Anterior cingulate cortex (tissue), 58 donors: ENCODE measurements at places on chromosomes 16 and 17.

DNA sequence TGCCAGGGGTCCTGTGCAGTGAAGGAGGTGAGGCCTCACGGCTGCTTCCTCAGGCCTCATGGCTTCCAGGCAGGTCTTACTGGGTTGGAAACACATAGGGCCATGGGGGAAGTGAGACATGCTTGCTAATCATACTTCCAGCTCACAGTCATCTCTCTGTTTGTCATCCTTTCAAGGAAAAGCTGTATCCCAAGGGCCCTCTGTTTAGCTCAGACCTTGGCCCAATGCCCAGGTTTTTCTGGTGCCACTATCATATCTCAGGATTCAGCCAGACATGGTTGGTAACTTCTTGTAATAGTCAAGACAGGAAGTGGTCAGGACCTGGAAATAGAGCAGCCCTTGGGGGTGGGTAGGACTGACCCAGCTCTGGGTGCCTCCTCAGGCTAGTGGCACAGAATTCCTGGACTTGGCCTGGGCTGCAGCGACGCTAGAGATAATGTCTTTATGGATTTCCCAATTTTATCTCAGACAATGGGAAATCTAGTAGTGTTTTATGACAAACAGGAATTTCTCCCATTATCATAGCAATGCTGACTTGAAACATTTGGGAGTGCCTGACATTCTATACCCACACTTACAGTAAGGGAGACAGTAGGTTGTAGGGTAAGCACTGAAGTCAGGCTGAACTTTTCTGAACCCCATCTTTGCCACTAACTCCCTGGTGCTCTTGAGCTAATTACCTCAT lies 13.5 kb upstream of the ITGB3 start:
- DNase-seq: peak; percentile 35

DNA sequence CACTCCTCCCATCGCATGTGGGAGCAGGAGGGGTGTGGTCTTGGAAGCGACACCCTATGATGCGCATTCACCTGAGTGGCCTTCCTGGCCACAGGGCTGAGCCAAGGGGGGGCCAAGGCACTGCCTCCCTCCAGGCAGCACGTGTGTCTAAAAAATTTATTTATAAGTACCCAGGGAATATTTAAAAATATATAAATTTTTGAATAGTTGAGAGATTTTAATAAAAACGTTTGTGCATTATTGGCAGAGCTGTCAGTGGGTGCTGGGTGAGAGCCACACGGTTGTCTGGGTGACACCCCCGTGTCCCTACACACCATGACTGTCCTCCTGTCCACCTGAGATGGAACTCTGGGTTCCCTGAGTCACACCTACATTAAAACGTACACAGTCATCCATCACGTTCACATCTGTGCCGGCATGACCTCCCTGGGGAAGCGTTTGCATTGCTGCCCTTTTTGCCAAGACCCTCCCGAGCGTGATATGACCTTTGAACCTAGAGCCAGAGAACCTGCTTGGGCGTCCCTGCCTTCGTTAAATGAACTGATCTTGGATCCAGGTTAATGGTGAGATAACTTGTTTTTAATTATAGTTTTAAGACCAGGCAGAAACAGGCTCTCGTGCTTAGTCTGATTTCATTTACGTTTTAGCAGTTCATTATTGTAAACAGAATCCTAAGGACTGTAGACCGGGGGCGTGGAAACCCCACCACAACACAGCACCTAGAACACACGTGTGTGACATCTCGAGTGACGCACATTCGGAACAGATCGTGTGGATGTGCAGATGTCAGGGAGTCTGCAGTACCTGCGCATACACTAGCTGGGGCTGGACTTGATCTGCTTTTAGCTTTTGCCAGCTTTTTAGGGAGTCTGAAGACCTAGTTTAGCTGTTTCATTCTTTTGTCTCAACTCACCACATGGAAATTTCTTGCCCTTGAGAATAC lies 192.8 kb upstream of the CHMP6 start:
- DNase-seq: no peak

DNA sequence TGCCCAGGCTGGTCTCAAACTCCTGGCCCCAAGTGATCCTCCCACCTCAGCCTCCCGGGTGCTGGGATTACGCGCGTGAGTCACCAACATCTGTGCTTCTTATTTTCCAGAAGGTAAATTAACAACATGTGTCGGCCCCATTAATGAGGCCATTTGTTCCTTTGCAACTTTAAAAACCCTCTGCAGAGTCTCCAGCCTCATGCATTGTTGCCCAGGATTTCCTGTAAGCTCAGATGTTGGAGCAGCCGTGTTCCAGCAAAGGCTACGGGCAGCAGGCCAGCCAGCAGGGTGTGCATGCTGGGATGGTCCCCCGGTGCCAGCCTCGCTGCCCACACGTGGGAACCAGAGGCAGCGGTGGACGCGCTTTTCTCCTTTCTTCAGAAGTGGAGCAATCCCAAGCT lies 19.1 kb upstream of the HEXD start:
- no peak for DNase-seq

- DNase-seq: no peak
These were observed 39.3 kb downstream of the MSI2 start for GRCh38 chr17:57295526-57296023.

DNA sequence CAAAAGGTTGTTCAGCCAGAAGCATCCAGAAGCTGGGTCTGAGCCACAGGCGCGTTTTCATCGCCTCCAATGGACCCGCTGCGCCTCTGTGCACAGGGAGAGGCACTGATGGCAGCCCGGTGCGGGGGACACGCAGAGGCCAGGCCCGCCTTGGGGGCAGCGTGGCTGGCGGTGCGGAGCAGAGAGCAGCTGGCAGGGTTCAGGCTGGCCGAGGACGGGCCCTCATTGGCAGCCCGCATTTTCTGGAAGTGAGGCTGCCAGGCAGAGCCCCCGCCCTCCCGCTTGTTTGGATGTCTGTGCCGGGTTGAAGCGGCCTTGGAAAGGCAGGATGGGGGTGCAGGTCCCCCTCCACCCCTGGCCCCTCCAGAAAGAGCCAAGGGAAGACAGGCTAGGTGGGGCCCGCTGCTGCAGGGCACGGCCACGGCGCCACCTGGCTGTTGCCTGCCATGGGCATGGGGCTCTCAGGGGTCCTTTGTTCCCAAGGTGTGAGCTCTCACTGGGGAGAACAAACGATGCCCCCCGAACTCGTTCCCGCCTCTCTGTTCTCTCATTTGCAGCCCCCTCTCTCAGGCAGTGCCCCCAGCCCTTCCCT lies 18.8 kb downstream of the GSE1 start:
- DNase-seq: no peak

DNA sequence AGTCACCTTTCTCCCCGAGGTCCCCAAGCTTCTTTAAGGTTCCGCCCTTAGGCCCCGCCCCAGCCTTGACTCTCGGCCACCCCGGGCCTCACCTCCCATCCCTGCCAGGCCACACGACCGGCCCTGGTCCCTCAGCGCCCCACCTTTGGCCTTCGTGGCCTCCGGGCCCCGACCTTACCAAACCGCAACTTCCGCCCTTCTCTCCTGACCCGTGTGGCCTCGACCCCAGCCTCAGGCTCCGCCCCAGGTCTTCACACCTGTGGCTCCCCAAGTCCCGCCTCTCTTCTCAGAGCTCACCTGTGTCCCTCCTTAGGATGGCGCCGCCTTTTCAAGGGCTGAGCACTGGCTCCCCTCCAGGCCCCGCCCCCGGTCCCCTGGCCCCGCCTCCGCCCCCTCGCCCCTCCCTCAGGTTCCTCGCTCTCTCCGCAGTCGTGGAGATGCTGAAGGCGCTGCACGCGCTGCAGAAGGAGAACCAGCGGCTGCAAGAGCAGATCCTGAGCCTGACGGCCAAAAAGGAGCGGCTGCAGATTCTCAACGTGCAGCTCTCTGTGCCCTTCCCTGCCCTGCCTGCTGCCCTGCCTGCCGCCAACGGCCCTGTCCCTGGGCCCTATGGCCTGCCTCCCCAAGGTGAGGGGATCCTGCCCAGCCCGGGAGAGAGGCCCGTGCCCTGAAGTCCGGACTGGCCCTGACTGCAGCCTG lies 10.0 kb upstream of the CISD3 start:
- DNase-seq: no peak

DNA sequence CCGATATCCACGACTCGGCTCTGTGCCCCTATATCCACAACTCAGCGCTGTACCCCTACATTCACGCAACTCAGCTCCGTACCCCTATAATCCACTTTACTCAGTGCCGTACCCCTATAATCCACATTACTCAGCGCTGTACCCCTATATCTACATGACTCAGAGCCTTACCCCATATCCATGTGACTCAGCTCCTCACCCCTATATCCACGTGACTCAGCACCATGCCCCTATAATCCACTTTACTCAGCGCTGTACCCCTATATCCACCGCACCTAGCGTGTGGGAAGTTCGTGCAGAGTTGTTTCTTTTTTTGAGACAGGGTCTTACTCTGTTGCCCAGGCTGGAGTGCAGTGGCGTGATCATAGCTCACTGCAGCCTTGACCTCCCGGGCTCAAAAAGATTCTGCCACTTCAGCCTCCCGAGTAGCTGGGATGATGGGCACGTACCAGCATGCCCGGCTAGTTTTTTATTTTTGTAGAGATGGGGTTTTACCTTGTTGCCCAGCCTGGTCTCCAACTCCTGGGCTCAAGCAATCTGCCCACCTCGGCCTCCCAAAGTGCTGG lies 17.4 kb downstream of the CYB5D2 start:
- DNase-seq: no peak

GRCh38 chr17:13385481-13385911 lies 216.2 kb downstream of the HS3ST3A1 start:
- no peak for DNase-seq

DNA sequence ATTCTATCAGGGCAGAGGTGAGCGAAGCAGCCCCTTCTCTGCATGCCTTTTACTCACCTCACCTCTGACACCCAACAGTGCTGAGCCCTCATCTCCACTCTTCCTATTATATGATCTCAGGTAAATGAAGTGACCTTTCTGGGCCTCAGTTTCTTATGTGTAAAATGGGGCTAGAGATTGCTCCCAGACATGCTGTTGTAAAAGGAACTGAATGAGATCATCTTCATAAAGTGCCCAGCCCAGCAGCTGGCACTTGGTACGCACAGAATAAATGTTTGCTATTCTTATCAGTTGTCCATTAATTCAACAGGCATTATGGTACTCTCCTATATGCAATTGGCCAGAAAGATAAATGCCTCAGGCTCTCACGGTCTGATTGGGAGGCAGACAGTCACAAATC lies 4.5 kb upstream of the GALK1 start:
- no peak for DNase-seq

DNA sequence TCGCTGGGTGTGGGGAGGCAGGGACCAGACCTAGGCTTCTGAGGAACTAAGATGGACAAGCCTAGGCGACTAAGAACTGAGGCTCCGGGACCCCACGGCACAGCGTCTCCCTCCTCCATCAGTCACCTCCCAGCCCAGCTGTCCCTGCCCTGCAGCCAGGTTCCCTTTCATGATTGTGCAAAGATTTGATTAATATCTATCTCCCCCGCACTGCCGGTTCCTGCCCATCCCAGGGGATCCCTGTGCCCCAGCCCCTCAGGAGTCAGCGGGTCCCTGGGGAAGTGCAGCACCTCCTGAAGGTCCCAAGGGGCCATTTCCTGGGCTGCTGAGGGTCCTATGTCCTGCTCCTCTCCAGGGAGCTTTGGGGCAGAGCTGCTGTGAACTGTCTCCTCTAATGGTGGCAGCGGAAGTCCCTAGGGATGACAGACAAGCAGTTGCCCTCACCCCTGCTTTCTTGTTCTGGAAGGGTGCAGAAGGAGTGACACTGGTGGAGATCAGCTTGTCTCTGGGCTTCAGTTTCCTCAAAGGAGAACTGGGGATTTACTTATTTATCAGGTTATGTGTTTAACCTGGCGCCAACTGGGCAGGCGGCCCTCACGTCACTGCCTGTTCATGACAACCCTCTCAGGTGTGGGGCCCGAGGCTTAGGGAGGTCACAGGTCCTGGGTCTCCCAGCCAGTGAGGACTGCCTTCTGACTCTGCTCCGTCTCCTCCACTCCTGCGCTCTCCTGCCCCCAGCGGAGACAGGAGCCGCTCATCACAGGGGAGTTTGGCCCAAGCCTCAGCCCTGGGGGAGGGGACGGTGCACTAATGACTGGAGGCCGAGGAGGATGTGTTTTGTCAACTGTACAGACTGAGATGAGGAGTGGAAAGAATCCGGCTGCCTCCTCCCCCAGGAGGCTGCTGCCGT lies 1.9 kb upstream of the C16orf74 start:
- DNase-seq: no peak

DNA sequence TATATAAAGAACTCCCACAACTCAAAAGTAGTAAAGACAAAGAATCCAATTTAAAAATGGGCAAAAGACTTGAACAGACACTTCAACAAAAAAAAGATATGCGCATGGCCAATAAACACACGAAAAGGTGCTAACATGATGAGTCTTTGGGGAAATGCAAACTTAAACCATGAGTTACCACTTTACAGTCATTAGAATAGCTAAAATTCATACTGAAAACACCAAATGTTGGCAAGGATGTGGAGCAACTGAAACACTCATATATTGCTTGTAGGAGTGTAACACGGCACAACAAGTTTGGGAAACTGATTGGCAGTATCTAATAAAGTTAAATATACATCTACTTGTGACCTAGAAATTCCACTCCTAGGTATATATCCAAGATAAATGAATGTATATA lies 3.0 kb upstream of the PIK3R5 start:
- DNase-seq: no peak

GRCh38 chr16:65950211-65950610 lies 416.3 kb upstream of the CDH5 start:
- no peak for DNase-seq

DNA sequence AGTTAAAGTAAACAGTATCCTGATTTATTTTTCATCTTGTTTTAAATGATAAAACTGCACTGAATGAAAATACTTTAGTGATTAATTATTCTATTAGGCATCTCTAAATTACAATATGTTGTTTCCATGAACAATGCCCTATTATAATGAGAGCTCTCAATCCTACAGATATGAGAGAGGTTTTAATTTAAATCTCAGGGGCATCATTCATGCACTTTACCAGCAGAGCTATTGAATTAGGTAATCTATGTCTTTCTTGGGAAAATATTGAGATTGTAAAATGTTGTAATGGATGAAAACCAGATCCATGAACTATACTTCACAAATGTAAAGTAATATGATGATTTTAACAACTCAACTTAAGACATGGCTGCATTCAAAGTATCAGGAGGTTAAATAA lies 103.8 kb downstream of the ADAMTS18 start:
- DNase-seq: no peak

GRCh38 chr17:50130559-50131305 lies 772 bp upstream of the SAMD14 start:
- no peak for DNase-seq

GRCh38 chr17:27647765-27648164 lies 16.8 kb downstream of the LGALS9 start:
- no peak for DNase-seq

- DNase-seq: no peak
These were observed 97.6 kb upstream of the FAM20A start for GRCh38 chr17:68698746-68699145.

GRCh38 chr17:76003915-76004314 lies 3.3 kb downstream of the CDK3 start:
- no peak for DNase-seq

GRCh38 chr16:12092544-12092921 lies 116.0 kb downstream of the SNX29 start:
- no peak for DNase-seq
